ENCODE measurements at places on chromosomes 16 and 17.

GRCh38 chr17:260944-261343 is 79.5 kb upstream of the DOC2B start:
- DNase-seq, result no peak

- no peak for DNase-seq
Observed at GRCh38 chr17:69734656-69735055, 320.2 kb downstream of the MAP2K6 start.

- peak; percentile 8 for DNase-seq
Observed at GRCh38 chr16:86899151-86899550, 320.8 kb downstream of the FOXL1 start.

- DNase-seq, result no peak
Observed at GRCh38 chr16:54677308-54677950, 253.2 kb upstream of the IRX5 start.

DNA sequence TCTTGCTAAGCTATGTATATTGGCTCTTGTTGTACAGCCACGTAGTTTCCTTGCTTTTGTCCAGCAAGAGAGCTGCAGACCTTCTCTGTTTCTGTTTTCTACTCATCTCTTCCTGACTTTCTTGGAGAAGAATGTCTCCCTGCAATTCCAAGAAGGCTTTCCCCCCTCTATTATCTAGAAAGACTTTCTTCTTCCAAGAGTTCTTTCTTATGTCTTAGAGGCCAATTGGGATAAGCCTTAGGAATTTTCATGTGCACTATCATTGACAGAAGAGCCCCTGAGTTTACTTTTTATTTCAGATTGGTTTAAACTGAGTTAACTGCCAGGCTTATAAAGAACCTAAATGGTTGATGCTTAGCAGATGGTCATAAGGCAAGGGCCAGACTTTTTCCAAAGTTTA is 9.0 kb downstream of the CAPNS2 start:
- no peak for DNase-seq

GRCh38 chr16:19879241-19879792 is 5.3 kb downstream of the GPRC5B start:
- DNase-seq, result peak; percentile 85

DNA sequence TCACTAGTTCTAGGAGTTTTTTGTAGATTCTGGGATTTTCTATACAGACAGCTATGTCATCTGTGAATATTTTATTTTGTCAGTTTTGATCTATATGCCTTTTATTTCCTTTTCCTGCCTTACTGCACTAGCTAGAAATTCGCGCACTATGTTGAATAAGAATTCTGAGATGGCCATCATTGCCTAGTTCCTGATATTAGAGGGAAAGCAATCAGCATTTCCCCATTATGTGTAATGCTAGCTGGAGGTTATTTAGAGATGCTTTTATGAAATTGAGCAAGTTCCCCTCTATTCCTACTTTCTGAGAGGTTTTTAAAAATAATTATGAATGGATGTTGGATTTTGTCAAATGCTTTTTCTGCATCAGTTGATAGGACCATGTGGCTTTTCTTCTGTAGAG is 23.8 kb downstream of the MPRIP start:
- DNase-seq, result no peak

GRCh38 chr16:66170989-66171388 is 195.5 kb upstream of the CDH5 start:
- DNase-seq, result no peak

GRCh38 chr17:65531256-65532100 is 30.0 kb downstream of the AXIN2 start:
- DNase-seq, result no peak

DNA sequence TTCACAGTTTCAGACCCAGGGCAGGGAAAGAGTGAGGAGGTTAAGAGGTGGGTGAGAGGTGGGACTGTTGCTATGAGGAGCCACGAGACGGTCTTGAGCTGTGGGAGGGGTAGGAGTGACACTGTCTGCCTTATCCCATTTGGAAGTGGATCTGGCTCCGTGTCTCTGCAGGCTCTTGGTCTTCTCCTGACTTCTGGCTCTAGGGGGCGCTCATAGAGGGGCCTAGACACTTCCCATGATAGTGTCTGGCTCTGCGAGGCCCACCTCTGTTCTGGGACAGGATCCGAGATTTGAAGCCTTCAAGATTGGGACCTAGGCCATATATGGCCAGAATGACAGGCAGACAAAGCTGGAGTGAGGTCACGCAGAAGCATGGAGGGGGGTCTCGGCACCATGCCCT is 204.5 kb downstream of the GSG1L start:
- DNase-seq, result no peak

GRCh38 chr16:74896389-74897370 is 88.2 kb downstream of the WDR59 start:
- DNase-seq, result peak; percentile 61

- DNase-seq, result no peak
Observed at GRCh38 chr16:30180741-30181140, 2.7 kb upstream of the CORO1A start.

GRCh38 chr16:81505011-81505661 is 60.5 kb downstream of the CMIP start:
- DNase-seq, result no peak

DNA sequence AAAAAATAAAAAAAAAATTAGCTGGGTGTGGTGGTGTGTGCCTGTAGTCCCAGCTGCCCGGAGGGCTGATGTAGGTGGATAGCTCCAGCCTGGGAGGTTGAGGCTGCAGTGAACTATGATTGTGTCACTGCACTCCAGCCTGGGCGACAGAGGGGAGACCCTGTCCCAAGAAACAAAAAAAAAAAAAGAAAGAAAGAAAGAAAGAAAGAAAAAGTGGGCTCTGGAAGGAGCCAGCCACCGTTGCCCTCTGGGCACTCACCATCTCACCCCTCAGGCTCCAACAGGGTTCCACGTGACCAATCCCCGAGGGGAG is 87.3 kb upstream of the TOB1 start:
- no peak for DNase-seq

- DNase-seq, result peak; percentile 91
Observed at GRCh38 chr17:7988750-7989178, 13.7 kb upstream of the GUCY2D start.

- no peak for DNase-seq
Observed at GRCh38 chr17:80717720-80718083, 173.1 kb downstream of the RPTOR start.

GRCh38 chr17:78689029-78689428 is 93.0 kb downstream of the CYTH1 start:
- no peak for DNase-seq

DNA sequence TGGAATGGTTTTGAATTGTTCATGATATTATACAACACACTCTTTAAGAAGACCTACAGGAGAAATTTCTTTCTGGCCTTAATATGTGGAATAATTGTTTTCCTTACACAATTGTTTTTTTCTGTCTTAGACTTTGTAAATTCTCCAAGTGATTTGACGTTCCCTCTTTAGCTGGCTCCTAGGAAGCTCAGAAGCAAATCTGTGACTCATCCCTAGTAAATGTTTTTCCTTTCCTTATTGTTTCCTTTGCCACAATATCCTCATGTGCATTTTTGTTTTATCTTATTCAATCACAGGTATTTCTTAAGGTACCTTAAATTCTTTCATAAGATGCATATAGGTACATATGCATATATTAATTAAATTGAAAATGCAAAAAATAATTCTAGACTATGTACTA is 13.5 kb downstream of the KIAA0753 start:
- peak; percentile 33 for DNase-seq

GRCh38 chr16:85955566-85955965 is 56.6 kb downstream of the IRF8 start:
- no peak for DNase-seq

DNA sequence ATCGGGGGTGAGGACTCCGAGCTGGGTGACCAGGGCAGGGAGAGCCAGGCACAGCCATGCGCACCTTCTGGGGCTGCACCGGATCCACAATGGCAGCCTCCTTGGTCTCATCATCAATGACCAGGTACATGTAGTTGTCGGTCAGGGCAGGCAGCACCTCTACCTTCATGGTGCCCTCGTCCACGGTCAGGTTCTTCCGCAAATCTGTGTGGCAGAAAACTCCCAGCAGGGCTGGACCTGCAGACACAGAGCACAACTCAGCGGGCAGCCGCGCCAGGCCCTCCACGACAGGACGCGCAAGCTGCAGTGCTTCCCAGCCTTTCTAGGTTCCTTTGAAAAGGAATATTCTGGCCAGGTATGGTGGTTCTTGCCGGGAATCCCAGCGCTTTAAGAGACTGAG is 3.8 kb downstream of the HAGH start:
- no peak for DNase-seq

DNA sequence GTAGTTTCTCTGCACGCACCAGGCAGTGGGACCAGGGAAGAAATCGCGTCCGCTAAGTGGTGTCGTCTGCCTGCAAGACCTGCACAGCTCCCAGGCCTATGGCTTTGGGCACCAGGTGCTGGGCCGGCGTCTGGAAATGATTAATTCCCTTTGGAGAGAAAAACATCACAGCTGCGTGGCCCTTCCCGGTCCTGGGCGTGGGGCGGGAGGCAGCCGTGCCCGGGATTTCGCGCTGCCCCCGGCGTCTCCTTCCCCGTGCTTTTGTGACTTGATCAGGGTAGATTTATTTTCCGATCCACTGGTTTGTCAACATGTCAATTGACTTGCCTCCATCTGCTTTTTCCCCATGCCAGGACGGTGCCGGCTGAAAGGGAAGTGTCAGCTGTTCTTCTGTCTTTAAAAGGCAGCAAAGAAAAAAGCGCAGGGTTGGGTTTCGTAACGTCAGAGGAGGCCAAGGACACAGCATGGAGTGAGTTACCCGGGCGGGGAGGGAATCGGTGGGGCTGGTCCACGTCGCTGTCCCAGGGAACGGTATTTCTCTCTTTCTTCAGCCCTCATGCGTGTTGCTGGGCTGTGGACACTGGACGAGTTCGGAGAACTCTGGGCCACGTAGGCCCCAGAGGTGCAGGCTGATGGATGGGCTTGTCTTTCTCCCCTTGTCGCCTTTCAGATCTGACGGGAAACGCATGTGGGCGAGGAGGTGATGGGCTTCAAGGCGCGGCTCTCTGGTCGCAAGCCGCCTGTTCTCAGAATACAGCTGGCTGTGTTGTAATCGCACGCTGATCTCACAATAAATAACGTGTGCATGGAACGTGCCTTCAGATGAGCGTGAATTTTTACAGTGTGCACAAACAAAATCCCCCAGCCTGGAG is 188.1 kb upstream of the ZNF469 start:
- DNase-seq, result no peak

DNA sequence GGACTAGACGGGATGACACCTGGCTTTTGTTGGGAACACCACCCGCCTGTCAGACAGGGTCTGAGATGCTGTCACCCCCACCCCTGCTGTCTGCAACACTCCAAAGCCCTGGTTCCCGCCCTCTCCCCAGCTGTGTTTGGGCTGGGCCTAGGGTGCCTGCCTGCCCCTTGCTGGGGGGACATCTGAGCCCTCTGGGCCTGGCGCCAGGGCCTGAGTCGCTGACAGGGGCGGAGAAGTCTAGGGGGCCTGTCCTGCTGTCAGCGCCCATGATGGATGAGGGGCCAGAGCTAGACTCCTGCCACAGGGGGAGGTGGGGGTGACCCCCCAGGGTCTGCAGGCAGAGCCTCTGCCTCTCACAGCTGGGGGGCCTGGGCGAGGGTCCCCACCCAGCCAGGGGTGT is 7.6 kb upstream of the PKMYT1 start:
- DNase-seq, result no peak

DNA sequence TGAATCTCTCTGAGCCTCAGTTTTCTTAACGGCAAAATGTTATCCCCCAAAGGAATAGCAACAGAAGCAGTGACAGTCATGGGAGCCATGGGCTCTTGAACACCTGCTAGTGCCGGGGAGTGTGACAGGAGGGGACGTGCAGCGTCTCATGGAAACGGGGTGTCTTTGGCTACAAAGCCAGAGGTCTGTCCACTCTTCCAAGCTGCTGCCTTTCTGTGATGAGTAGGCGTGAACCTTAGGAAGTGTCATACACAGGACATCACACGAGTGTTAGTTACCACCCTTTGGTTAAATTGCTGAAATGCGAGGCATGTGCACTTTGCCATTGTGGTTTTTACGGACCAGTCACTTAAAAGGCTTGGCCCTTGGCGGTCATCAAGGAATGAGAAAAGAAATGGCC is 93.4 kb downstream of the IRF8 start:
- no peak for DNase-seq
